ENCODE measurements at places on chromosomes 3 and 15.

GRCh38 chr3:124759666-124760401 lies 29.6 kb downstream of the UMPS start:
- no peak for DNase-seq

DNA sequence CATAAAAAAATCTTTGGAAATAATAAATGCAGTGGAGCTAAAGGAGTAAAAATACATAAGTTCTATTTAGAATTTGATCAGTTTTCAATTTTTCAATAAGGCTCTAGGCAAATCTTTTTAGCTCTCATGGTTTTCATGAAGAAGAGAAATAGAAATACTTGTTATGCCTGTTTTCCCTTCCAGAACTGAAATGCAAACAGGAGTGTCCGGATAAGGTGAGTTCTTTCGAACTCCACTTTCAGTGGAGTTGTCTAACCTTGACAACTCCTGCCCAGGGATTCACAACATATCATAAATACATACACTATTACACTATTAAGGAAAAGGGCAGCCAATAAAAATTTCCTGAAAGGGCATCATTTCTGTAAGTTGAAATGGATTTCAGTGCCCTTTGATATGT lies 216.4 kb upstream of the SLC2A2 start:
- no peak for DNase-seq

- DNase-seq: no peak
Measured at GRCh38 chr3:130473416-130473815, 43.6 kb upstream of the COL6A6 start.

GRCh38 chr3:105722943-105723556 lies 145.8 kb downstream of the CBLB start:
- DNase-seq: no peak

DNA sequence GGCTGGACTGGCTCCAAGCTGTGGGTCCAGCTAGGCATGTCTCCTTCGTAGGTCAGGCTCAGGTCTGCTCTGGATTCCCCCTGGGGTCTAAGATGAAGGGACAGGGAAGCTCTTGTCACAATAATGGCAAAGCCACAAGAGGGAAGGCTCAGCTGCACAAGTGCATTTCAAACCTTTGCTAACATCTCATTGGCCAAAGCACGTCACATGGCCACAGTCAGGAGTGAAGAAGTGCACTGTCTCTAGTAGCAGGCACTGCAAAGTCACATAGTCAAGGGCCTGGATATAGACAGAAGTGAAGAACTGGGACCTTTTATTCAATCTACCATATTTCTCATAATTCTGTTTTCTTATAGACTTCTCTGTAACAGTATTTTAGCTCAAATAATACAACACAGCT lies 20.1 kb downstream of the DLEC1 start:
- no peak for DNase-seq

GRCh38 chr15:44536302-44536961 lies 515 bp upstream of the EIF3J start:
- DNase-seq: peak; percentile 78

DNA sequence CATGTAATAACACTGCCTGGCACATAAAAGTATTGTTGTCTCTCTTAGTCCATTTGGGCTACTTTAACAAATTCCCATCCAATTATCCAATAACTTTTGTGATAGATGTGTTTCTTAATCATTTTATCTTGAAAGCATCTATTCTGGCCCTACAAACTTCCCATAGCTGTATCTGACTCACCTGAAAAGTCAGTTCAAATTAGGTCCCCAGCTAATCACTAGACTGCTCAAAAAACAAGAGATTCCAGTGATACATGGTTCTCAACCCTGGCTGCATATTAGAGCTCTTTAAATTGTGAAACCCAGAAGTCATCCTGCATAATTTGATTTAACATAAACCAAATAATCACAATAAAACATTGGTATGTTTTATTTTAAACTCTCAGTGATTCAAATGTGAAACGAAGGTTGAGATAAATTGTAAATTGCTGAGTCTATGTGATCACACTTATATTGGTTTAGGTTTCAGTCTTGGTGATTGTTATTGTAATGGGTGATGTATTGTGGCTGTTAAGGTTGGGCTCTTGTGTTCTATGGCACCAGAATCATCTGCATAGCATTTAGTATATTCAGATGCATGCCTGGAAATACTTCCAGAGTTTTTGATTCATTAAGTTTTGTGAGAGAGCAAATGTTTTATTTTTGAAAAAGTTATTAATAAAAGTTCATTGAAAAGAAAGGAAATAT lies 268.9 kb upstream of the KCNMB2 start:
- no peak for DNase-seq

GRCh38 chr3:98233468-98233867 lies 30.6 kb upstream of the OR5H6 start:
- DNase-seq: no peak
